ENCODE measurements at places on chromosomes 4 and X.

GRCh38 chr4:30543057-30543456 is 177.1 kb upstream of the PCDH7 start:
- DNase-seq, result no peak

DNA sequence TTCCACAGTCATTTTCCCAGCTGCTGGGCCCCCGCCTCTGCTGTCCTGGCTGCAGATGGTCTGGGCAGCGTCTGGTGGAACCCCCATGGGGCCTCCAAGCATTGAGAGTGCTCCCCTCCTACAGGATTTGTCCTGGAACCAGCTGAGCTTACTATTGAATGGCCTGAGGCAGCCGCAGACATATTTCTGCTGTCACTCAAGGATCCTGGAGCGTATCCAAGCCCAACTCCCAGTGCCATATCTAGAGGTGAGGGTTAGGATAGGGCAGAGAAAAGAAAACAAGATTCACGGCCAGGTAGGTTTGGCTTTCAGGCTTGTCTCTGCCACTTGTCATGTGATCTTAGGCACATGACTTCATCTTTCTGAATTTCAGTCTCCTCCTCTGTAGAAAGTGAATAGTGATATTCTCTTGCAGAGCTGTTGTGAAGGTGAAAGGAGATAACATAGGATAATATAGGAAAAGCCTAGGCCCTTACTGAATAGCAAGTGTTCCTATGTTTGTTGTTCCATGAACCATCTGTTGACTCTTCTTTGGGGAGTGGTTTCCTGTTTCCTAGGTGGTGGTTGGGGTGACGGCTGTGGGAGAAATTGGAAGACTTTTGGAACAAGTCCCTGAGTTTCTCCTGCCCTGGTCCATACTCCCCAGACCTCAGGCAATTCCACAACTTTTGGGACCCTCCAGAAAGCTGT is 52.3 kb downstream of the SEPSECS start:
- no peak for DNase-seq

DNA sequence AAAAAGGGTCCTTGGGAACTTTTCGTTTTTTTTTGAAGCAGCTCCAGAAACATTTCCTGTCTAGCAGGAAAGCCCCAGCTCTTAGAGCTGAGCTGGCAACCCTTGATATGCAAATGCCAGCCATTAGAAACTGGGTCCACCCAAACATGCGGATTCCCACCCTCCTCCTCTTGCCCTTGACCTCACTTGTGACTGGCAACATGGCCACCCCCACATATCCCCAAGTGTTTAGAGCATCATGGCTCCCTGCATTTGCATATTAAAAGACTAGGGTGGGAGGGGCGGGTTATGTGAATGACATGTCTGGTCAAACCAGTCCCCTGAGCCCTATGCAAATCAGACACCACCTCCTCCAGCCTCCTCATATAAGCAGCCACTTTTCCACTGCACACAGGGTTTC is 671.1 kb downstream of the FAT4 start:
- no peak for DNase-seq

DNA sequence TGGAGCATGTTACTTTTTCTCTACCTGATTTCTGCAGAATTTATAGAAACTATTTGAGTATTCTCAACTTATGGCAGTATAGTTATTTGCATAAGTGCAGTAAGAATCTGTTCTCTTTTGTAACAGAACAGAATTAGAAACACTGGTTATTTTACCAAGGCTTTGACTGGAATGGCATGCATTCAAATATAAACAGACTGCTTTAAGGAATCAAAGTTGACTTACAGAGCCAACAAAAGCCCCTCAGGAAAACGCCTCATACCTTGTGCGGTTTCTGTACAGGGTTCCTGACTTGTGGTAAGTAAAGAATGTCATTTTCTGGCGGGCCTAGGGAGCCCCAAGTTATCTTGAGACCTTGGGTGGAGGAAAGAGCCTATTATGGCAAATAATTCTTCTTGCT is 97.1 kb downstream of the GPR143 start:
- DNase-seq, result no peak

DNA sequence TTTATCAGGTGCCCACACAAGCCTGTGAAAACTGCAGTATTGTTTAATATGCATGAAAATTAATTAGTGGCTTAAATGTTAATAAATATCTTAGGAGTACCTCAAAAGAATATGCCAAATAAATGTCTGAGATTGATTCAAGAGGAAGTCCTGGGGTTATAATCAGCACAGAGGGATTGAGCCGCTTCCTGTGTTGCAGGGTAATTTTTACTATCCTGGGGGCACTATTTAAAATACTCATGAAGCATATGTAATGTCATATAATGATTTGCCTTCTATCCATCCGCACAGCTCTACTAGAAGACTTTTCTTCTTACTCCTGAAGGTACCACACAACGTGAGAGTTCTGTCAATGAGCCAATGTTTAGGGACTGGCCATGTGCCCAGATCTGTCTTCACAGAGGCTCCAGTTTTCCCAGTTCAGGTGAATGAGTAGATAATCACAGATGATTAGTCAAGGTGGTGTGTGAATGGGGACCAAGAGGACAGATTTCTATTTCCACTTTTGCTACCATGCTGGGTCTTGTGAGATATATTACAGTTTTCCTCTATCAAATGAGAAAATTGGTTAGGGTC is 233.3 kb downstream of the USP46 start:
- no peak for DNase-seq

GRCh38 chr4:140469791-140470733 is 28.0 kb downstream of the MGAT4D start:
- no peak for DNase-seq

- DNase-seq, result no peak
Measured at GRCh38 chr4:23458054-23458453, 431.8 kb downstream of the PPARGC1A start.

DNA sequence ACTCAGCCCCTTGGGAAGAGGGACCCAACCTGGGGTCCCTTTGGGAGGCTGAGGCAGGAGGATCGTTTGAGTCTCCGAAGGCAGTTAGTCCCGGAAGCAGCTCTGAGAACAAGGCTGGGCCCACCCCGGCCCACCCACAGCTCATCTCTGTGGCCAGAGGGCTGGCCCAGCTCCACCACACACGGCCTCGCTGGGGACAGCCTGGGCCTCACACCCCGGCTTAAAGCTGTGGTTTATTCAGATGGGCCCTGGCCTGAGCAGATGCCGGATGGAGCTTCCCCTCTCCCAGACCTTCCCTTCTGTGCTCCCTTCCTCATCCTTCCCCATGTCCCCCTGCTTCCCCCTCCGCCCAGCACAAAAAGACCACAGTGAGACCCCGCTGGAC is 54.4 kb downstream of the FAM53A start:
- no peak for DNase-seq

DNA sequence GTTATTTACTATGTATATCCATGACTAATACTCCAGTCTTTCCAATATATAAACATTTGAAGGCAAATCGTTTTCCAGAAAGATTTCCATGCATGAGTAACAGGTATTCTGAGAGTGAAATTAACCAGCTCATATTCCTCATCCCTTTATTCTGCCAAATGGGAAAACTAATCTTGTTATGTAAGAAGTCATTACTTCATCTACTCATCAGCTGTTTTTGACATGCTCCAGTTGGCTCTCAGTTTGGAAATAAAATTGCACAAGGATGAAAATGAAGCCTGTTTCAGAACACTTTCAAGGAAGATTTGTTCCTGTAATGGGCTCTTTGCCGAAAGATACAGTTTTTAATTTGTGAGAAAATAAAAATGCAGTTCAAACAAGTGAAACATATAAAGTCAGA is 121.9 kb downstream of the KCTD8 start:
- DNase-seq, result no peak

GRCh38 chr4:75612306-75612705 is 18.0 kb downstream of the CDKL2 start:
- no peak for DNase-seq

- DNase-seq, result no peak
Measured at GRCh38 chr4:154739111-154739510, 4.7 kb upstream of the LRAT start.

GRCh38 chrX:71081330-71082123 is 13.4 kb upstream of the SNX12 start:
- DNase-seq, result no peak

- DNase-seq, result no peak
Measured at GRCh38 chr4:167232805-167233684, 1.2 kb downstream of the SPOCK3 start.

DNA sequence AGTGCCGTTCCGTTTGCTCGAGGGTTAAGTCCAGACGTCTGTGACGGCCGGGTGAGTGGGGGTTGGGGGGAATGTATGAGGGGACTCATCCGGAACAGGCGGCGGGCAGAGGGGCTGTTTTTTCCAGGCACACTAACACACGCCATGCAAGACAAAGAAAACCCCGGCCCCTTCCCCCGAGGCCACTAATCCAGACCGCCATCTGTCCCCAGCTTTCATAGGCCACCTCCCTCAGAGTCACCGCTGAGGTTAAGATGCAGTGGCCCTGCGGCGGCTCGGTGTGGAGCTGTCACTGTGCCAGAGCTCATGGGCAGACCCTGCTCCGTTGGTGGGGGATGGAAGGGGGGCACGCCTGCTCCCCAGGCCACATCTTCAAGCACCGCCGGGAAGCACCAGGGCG is 34.1 kb downstream of the SORCS2 start:
- no peak for DNase-seq
